ENCODE measurements at places on chromosomes 4 and X. TPM values are rescaled to one million over a fixed set of nuclear protein-coding genes. Genes with fewer than 3 reads are reported as not detected.

DNA sequence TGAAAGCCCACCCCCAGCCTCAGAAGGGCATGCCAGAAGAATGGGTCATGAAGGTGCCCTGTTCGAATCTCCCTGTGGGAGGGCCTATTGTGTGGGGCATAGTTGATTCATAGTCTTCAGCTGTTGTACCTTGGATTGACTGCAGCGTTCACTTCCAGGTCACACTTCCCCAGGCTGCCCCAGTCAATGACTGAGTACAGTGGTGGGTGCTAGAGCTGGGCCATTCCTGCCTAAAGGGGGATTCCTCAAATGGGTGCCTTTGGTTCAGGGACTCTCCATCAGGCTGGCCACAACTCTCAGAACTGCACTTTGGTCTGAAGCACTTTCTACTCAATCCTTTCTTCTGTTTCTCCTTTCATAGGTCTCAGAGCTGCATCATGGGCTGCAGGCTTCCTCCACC lies 35.0 kb upstream of the RASGEF1B start:
- no peak for DNase-seq

DNA sequence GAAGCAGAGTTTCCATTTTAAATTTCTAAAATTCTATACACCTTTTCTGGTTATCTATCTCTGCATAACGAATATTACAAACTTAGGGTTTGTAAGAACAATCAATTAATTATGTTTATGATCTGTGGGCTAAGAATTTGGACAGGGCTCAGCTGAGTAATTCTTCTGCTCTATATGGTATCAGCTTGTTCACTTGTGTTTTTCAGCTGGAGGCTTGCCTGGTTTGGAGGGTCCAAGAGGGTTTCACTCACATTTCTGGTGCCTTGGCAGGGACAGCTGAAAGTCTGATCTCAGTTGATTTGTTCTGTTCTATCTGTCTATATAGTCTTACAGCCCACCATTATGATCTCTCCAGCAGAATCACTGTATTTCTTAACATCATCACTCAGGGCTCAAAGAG lies 57.8 kb upstream of the ADGRA3 start:
- DNase-seq, result no peak

DNA sequence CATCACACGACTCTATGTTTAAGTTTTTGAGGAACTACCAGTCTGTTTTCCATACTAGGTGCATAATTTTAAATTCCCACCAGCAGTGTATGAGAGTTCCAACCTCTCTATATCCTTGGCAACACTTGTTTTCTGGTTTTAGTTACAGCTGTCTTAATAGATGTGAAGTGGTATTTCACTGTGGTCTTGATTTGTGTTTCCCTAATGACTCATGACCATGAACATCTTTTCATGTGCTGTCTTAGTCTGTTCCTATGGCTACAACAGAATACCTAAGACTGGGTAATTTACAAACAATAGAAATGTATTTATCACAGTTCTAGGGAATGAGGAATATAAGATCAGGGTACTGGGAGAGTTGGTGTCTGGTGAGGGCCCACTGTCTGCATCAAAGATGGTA lies 51.5 kb upstream of the GPR78 start:
- no peak for DNase-seq

The ENPEP gene
- not detected for total RNA-seq

The GLRA3 gene
- not detected for total RNA-seq

GRCh38 chrX:1453951-1454785 lies 1.5 kb upstream of the ASMTL start:
- peak; percentile 94 for DNase-seq

The TMPRSS11F gene
- not detected for total RNA-seq

The DSPP gene
- total RNA-seq, result not detected

The DCLK2 gene
- not detected for total RNA-seq

The SMPX gene
- total RNA-seq, result not detected

The C4orf17 gene
- not detected for total RNA-seq

DNA sequence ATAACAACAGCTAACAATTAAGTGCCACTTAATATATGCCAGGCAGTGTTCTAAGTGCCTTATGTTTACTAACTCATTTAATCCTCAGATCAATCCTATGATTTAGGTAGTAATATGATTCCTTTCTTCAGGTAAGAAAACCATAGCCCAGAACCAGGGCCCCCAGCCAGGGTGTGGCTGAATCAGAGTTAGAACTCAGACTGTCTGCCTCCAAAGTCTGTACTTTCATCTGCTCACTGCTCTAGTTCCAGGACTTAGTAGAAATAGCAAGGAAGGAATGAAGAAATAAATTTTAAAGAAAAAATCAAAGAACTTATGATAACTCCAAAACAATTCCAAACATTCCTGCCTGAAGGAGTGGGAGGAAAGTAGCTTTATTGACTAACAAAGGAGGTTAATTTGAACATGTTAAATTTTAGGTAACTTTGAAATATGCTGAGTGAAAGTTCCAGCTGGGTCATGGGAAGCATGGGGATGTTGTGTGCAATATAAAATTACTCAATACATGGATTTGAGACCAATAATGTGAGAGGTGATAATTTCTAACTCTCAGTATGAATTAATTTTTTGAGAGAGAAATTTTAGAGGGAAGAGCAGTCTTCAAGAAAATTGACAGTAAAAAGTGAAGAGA lies 8.8 kb upstream of the ADH1C start:
- DNase-seq, result no peak

The SPACA5 gene
- total RNA-seq, result not detected

The NXF2B gene
- total RNA-seq, result not detected

The OPRPN gene
- not detected for total RNA-seq

The HGFAC gene
- 0.11 TPM for total RNA-seq

GRCh38 chr4:102589743-102590142 lies 88.6 kb downstream of the NFKB1 start:
- no peak for DNase-seq

GRCh38 chrX:22737541-22737940 lies 262.2 kb upstream of the DDX53 start:
- no peak for DNase-seq

DNA sequence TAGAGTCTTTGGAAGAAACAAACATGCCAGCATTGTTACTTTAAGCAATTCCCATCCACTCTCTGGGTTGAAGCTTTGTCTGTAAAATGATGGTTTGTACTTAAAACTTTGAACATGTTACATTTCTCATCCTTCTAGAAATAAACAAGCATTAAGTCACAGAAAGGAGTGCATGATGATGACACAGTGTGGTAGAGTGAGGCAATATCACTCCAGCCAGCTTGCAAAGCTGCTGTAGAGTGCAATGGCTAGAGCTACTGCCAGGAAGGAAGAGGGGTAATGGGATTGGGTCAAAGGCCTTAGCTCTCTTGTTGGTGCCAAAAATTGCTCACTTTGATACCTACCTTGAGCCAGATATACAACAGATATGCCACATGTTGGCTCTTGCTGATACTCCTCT lies 12.3 kb upstream of the ENOX2 start:
- no peak for DNase-seq

GRCh38 chr4:151744614-151745013 lies 16.2 kb downstream of the GATB start:
- no peak for DNase-seq

DNA sequence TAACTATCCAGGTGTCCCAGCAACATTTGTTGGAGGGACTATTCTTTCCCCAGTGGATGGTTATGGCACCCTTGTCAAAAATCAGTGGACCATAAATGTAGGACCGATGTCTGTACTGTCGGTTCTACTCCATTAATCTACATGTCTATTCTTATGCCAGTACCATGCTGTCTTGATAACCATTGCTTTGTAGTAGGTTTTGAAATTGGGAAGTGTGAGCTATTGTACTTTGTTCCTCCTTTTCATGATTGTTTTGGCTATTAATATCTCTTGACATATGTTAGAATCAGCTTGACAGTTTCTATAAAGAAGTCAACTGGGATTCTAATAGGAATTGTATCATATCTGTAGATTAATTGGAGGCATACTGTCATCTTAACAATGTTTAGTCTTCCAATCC lies 112.7 kb downstream of the HNRNPD start:
- no peak for DNase-seq

The ASMTL gene
- total RNA-seq, result 36.9 TPM

GRCh38 chr4:6749340-6750171 lies 33.0 kb upstream of the KIAA0232 start:
- DNase-seq, result no peak

GRCh38 chrX:20743046-20743445 lies 476.3 kb upstream of the RPS6KA3 start:
- DNase-seq, result no peak

DNA sequence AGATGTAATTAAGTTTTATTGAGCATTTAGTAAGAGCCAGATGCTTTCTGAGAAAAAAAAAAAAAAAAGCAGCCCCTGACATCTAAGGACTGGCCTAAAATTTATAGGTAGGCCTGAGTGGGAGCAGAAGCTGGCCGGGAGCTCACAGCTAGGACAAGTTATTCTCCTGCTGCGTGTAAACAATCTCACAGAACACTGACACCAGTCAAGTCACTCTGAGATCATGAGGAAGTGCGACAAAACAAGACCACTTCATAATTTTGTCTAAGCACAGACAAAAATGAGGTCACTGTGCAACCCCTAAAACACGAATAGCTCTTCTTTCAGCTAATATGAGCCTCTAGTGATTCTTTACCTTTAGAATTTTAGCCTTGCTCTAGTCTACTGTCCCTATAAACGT lies 15.3 kb upstream of the NSUN7 start:
- DNase-seq, result no peak

The PLXNA3 gene
- 26.6 TPM for total RNA-seq

The DUSP9 gene
- 0.42 TPM for total RNA-seq

DNA sequence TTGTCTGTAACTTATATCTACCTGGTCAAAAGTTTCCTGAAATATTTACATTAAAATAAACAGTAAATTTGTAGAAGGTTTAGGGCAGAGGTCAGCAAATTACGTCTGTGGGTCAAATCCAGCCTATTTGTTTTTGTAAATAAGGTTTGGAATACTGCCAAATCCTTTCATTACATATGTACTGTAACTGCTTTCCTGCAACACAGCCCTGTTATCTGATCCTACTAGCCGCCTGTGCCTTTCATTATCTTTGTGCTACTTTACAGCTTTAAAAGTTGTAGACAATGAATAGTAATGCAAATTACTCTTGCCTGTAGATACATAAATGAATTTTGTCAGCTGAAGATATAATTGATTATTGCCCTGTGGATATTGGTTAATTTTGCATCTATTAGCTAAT lies 369.6 kb upstream of the SLC7A11 start:
- no peak for DNase-seq

DNA sequence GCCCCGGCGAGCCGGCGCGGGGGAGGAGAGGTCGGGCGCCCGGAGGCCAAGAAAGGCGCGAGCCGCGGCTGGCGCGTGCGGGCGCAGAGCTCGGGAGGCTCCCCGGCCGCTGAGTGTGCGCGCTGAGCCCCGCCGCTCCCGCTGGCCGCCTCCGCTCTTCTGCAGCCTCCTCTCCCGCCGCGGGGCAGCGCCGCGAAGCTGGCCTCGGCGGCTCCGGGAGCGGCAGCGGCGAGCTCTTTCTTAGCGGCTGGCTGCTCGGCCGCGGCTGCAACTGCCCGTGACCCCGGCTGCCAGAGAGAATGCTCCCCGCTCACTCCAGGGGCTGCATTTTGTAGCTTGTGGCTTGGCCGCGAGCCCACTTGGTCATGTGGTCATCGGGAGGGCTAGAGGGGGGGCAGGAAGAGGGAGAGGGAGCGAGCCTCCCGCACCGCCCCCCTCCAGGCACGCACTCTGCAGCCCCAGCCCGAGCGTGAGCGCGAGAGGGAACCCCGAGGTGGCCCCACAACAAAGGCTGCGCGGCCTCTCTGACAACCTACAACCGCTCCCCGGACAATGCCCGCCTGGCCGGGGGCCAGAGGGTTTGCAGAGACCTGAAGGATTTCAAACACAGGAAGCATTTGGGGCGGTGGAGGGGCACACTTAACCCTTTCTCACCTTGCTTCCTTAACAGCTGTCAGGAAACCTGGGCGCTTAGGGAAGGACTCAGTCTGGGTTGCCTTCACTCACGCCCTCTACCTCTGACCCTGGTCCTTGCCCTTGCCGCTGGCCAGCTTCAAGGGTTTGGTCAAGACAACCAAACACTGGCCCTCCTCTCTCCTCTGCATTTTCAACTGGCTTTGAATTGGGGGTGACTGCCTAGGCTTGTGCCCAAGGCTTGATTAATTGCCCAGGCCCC lies at the start of gene APLN:
APLN (minus strand) TSS at position 305 of the 895 bp plus-strand sequence. CDS start 326 bp downstream, outside the sequence.
- DNase-seq, result no peak

The CTSO gene
- total RNA-seq, result 1.1 TPM

The SLC16A2 gene
- total RNA-seq, result 0.63 TPM

The KLB gene
- not detected for total RNA-seq

GRCh38 chr4:183600189-183600685 lies 58.7 kb downstream of the RWDD4 start:
- peak; percentile 7 for DNase-seq

- DNase-seq, result peak; percentile 49
These were observed 12.3 kb downstream of the MSL3 start for GRCh38 chrX:11770320-11770719.

The EDA2R gene
- 0.34 TPM for total RNA-seq

The DDIT4L gene
- total RNA-seq, result 0.08 TPM

- DNase-seq, result no peak
These were observed 83.2 kb upstream of the USP9X start for GRCh38 chrX:41002026-41002425.

GRCh38 chr4:87416965-87417364 lies 5.4 kb upstream of the NUDT9 start:
- DNase-seq, result no peak

The IGSF1 gene
- total RNA-seq, result not detected

- DNase-seq, result no peak
These were observed 1394.2 kb upstream of the DIAPH2 start for GRCh38 chrX:95290455-95290854.

DNA sequence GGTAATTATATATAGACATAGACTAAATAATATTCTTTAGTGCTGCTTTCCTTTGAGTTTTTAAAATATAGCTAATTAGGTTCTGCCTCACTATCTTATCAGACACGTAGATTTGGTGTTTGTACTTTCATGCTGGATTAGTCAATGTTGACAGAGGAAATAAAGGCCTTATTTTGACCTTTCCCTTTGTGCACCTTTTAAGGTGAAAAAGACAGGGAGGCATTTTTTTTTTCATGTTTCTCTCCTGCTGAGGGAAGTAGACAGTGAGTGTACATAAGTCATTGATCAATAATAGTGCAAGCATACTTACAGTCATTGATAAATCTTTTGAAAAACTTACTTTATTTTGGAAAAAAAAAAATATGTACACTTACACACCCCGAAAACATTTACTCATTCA lies 467.8 kb downstream of the GRXCR1 start:
- no peak for DNase-seq

DNA sequence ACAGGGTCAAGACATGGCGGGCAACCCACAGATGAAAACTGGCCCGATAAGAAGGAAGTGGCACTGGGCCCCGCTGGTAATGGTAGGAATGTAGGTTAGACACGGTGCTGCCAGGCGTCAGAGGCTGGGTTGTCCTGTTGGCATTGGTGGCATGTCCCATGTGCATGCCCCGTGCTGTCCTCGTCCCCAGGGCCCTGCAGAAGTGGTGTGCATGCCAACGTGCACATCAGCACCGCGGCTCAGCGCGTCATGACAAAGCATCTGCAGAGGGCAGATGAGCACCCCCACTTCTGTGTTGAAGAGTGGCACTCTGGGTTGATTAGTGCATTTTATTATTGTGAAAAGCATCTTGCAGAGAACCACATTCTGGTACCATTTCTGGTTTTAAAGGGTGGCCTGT lies 35.6 kb downstream of the NELFA start:
- DNase-seq, result no peak

- no peak for DNase-seq
These were observed 49.8 kb downstream of the SCLT1 start for GRCh38 chr4:129043523-129043922.

GRCh38 chr4:81030981-81031791 lies 678 bp downstream of the BMP3 start:
- no peak for DNase-seq

The LRRC66 gene
- not detected for total RNA-seq

The FAM156B gene
- 18.2 TPM for total RNA-seq

The FDCSP gene
- total RNA-seq, result not detected

GRCh38 chr4:30717208-30718020 lies 2.8 kb upstream of the PCDH7 start:
- DNase-seq, result no peak

The TMPRSS11B gene
- total RNA-seq, result not detected
